ENCODE measurements at places on chromosomes 2 and 18.

DNA sequence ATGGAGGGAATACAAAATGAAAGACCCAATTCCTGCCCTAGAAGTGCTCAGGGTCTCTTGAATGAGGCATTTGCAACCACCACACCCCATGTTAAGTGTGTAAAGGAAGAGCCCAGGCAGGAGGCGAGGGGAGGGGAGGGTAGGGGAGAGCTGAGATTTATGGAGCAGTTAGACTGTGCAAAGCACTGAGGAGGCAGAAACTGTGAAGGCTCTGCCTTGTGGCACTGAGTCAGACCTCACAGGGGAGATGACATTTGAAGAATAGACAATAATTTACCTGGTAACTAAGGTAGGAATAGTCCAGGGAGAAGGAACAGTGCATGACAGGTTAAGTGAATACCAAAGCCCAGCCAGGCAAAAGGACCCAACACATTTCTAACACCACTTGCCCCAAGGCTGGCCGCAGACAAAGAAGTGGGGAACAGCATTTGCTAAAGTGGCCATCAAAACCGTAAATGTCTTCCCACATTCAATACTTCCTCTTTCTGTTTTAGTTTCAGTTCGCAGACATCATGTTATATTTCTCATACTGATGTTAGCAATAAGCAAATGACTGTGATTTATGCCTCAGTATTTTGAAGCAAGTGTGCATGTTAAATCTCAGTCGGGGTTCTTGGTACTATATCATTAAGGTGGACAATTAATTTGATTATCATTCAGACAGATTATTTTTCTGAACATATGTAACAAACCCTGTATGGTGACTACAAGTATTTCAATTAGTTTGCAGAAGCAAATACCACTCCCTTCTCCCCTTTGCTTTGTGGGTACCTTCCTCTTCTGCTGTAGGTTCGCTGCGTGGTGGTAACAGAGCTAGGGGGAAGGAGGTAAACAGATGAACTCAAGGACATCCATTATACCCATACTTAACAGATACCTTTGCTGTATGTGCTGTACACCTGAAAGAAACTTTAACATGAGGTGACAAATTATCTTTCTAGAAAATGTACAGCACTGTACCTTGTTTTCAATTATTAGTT lies 27.5 kb downstream of the CDH20 start:
- no peak for DNase-seq

- DNase-seq: no peak
Measured at GRCh38 chr2:25597881-25598280, 75.5 kb downstream of the DTNB start.

GRCh38 chr2:192060161-192060560 lies 134.6 kb downstream of the TMEFF2 start:
- DNase-seq: no peak

DNA sequence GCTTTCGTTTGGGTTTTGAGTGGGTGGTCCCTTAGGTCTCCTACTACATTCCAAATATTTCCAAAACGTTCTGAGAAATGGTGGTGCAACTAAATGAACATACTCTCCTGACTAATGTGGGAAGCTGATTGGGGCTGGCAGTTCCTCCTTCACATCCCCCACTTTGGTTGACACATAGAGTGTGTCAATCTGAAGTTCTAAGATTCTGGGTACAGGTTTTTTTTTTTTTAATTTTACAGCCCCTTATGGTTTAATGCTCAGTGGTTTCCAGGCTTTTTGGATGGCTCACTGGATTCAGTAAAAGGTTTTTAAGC lies 58.4 kb upstream of the ITGB6 start:
- DNase-seq: no peak

- DNase-seq: no peak
Measured at GRCh38 chr2:53177327-53177726, 590.3 kb upstream of the CHAC2 start.

DNA sequence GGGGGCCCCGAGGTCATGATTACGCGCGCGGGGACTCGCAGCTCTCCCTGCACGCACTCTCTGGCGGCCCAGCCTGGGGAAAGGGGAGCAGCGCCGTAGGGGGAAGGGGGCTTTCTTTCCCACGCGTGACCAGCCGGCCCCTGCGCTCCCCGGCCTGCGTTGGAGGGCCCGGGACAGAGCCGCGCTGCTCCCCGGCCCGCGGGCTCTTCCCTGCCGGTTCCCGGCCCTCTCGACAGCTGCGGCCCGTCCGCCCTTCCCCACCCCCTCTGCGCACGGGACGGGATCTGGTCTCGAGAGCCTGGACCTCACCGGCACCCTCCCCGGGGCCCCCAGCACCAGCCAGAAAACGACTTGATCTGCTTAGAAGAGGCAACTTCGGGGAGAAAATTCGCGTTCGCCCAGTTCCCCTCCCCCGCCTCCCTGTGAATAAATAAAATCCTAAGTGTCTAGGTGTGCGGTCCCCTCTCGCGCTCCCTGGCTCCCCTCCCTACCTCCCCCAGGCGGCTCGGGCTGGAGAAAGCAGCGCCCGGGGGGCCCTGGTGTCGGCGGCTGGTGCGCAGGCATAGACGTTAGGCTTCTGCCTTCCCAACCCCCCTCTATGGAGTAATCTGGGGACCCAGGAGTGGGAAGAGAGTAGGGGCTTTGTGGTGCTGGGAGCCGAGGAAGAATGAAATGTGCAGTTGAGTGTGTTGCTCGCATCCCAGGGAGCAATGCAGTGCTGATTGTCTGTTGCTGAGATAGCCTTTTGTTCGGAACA lies 803 bp upstream of the FIGN start:
- DNase-seq: no peak

DNA sequence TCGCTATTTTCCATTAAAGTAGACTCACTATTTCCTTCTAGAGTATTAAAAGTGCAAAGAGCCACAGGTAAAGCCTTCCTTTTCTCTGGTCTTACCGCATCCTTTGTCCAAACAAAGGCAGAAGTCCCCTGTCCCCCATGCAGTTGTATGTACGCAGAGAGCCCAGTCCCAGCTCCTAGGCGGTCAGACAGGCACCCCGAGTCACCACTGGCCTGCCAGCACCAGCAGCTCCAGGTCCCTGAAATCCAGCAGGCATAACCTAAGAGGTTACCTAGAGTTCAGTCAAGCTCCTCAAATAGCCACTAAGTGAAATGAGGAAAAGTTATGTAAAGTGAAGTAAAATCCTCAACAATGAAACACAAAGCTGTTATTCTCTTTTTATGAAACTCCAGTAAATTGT lies 60.4 kb upstream of the TWIST2 start:
- no peak for DNase-seq

- no peak for DNase-seq
Measured at GRCh38 chr2:234548695-234549420, 52.0 kb upstream of the ARL4C start.

DNA sequence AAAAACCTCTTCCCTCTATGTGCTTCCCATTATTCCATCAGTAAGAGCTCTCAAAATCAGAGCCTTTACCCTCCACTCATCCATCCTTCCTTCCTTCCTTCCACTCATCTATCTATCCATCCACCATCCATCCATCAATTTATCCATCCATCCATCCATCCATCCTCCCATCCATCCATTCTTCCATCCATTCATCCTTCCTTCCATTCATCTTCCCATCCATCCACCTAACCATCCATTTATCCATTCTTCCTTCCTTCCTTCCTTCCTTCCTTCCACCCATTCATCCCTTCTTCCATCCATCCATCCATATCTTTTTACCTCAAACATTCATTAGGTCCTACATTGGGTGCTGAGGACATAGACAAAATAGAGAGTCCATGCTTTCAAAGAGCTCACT lies 19.4 kb upstream of the KCNF1 start:
- DNase-seq: no peak

- no peak for DNase-seq
Measured at GRCh38 chr2:6941299-6942046, 24.3 kb downstream of the RNF144A start.

GRCh38 chr2:17536416-17536815 lies 4.1 kb upstream of the VSNL1 start:
- no peak for DNase-seq

- DNase-seq: no peak
Measured at GRCh38 chr2:19857806-19858205, 44.0 kb downstream of the TTC32 start.

DNA sequence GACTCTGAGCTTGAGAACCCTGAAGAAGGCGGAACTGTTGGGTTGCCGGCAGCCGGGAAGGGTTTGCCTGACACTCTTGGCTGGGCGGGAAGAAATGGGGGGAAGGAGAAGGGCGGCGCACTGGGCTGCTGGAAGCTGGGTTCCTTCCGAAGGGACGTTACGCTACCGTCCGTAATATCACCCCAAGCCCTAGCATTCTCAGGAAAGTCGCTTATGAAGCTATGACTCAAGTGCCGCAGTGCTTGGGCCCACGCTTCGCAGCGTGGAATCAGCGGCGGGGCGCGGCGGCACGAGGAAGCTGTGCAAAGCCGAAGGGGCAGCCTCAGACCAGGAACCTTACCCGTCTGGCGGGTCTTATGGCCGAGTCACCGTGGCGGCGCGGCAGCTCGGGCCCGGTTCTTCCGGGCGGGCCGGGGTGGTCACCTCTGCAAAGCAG lies 50.2 kb upstream of the SIGLEC15 start:
- DNase-seq: no peak

DNA sequence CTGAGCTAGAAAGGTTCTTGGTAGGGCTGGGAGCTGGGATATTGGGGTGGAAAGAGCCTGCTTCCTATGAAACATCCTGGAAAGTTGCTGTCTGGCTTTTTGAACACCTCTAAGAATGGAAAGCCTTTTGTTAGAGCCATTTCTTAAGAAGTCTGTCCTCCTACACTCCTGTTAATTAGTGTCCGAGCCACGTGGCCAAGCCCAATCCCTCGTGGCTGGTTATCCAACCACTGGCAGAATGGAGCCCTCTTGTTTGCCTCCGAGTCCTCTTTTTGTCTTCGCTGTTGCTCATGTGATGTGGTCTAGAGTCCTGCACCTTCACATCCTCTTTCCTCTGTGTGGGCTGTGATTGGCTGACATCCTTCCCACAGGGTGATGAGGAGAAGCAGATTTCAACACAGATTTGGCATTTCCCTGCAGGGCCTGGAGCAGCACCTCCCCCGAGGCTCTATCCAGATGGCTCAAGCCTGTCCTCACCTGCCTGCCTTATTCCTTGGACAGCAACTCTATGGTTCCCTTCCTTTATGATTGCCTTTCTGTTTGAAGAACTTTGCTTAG lies 8.2 kb upstream of the TOGARAM2 start:
- no peak for DNase-seq

- no peak for DNase-seq
Measured at GRCh38 chr2:55235724-55236538, 3.4 kb downstream of the RPS27A start.

GRCh38 chr2:196638765-196639164 lies 750 bp upstream of the CCDC150 start:
- no peak for DNase-seq

DNA sequence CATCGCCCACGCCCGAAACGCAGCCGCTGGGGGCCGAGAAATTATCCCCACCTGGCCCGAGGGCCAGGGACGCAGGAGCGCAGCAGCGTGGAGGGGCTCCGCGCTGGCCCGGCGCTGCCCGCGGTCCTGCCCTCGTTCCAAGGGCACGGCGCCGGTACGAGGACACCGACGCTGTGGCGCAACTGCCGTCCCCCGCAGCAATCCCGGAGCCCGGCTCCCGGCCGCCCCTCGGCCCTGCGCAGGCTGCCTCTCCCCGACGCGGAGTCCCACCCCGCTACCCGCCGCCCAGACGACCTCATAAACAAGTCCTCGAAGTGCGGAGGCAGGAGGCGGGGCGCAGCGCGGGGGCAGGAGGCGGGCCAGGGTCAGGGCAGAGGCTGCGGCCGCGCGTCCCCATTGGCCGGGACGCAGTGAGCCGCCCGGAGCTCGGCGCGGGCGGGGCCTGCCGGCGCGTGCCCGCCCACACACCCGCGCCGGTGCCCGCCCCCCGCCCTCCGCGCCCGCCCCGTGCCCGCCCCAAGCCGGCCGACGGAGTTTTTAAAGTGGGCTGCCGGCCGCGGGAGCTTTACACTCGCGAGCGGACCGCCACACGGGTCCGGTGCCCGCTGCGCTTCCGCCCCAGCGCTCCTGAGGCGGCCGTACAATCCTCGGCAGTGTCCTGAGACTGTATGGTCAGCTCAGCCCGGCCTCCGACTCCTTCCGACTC lies at the start of gene EPAS1:
EPAS1 (plus strand) TSS at position 568 of the 706 bp plus-strand sequence. CDS start 505 bp downstream, outside the sequence.
- DNase-seq: no peak

- no peak for DNase-seq
Measured at GRCh38 chr2:106353676-106354075, 114.5 kb downstream of the RGPD3 start.

- DNase-seq: peak; percentile 55
Measured at GRCh38 chr2:25301453-25302352, 40.0 kb downstream of the DNMT3A start.

GRCh38 chr2:32718752-32719151 lies 90.9 kb downstream of the TTC27 start:
- no peak for DNase-seq

- no peak for DNase-seq
Measured at GRCh38 chr18:53701697-53702096, 522.8 kb downstream of the MBD2 start.

GRCh38 chr2:132627536-132627935 lies 42.5 kb downstream of the LYPD1 start:
- no peak for DNase-seq

- DNase-seq: no peak
Measured at GRCh38 chr2:26786207-26787028, 562 bp downstream of the CENPA start.

DNA sequence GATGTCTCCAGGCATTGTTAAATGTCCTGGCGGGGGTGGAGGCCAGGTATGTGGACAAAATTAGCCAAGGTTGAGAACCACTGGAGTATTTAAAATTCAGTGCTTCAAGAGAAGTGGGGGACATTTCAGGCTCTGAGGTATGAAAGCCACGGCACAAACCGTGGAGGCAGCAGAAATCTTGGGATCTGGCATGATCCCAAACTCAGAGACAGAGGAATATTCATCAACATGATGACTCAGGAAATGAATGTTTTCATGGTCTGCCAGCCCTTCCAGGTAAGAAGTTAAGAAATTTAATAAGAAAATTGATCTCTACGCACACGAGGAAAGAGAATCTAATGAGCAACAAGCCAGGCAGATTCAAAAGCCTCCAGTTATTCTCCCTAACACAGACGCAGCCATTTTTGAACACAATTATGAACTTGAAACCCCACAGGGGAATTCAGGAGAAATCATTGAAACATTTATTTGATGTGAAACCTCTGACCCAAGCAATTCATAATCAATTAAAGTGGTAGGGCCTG lies 11.3 kb upstream of the GRP start:
- DNase-seq: no peak

All from HFF-Myc (cell line).